ENCODE measurements at places on chromosomes 12 and 14.

GRCh38 chr12:70609739-70610491, 27.3 kb downstream of the PTPRB start:
- no peaks in the 10 kb centered on the region for H3K36me3 ChIP-seq
- peak overlapping the region; percentile 63 for H3K4me3 ChIP-seq
- peaks cover 16% of the 10 kb centered on the region for H3K4me1 ChIP-seq
- peak overlapping the region; percentile 27 for H3K27ac ChIP-seq
- no peak for DNase-seq
- no peaks in the 10 kb centered on the region for H3K27me3 ChIP-seq

DNA sequence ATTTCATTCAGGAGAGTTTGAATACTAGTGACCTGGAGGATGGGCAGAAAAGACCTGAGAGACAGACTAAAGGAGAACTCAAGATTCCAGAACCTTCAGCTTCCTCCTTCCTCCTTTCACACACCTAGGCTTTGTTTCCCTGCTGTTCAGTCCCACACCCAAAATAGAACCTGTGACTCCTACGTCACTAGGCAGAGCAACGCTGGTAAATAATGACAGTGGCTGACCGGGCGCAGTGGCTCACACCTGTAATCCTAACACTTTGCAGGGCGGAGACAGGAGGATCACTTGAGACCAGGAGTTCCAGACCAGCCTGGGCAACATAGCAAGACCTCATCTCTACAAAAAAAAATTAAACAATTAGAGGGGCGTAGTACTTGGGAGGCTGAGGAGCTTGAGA, 166.4 kb upstream of the FKBP4 start:
- no peaks in the 10 kb centered on the region for H3K36me3 ChIP-seq
- no peaks in the 10 kb centered on the region for H3K27me3 ChIP-seq
- no peak overlapping the region for H3K27ac ChIP-seq
- no peaks in the 10 kb centered on the region for H3K4me1 ChIP-seq
- DNase-seq = no peak

GRCh38 chr14:80300351-80300750, 89.0 kb upstream of the DIO2 start:
- no peak for DNase-seq
- no peak overlapping the region for H3K4me3 ChIP-seq
- H3K27me3 ChIP-seq = no peaks in the 10 kb centered on the region
- H3K4me1 ChIP-seq = no peaks in the 10 kb centered on the region

- H3K27me3 ChIP-seq = no peaks in the 10 kb centered on the region
- no peaks in the 10 kb centered on the region for H3K36me3 ChIP-seq
- no peak overlapping the region for H3K4me3 ChIP-seq
- no peak for DNase-seq
- no peak overlapping the region for H3K27ac ChIP-seq
Observed at GRCh38 chr14:36791402-36791801, 129.7 kb downstream of the PAX9 start.

- no peak overlapping the region for H3K27ac ChIP-seq
- no peaks in the 10 kb centered on the region for H3K36me3 ChIP-seq
- H3K4me1 ChIP-seq = no peaks in the 10 kb centered on the region
- DNase-seq = no peak
- no peak overlapping the region for H3K4me3 ChIP-seq
Observed at GRCh38 chr14:80919622-80920021, 21.9 kb downstream of the CEP128 start.

GRCh38 chr14:69842686-69843420, 36.4 kb upstream of the SMOC1 start:
- no peaks in the 10 kb centered on the region for H3K4me1 ChIP-seq
- H3K36me3 ChIP-seq = no peaks in the 10 kb centered on the region
- peaks cover 3% of the 10 kb centered on the region for H3K27me3 ChIP-seq

DNA sequence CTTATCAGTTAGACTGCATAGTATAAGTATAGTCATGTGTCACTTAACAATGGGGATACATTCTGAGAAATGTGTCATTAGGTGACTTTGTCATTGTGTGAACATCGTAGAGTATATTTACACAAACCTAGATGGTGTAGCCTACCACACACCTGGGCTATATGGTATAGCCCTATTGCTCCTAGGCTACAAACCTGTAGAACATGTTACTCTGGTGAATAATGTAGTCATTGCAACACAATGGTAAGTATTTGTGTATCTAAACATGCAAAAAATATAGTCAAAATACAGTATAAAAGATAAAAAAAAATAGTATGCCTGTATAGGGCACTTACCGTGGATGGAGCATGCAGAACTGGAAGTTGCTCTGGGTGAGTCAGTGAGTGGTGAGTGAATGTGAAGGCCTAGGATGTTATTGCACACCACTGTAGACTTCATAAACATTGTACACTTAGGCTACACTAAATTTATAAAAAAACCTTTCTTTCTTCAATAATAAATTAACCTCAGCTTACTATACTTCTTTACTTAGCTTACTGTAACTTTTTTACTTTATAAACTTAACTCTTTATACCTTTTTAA, 40.3 kb upstream of the ANKS1B start:
- no peak for DNase-seq
- no peaks in the 10 kb centered on the region for H3K36me3 ChIP-seq
- no peak overlapping the region for H3K27ac ChIP-seq
- H3K4me3 ChIP-seq = no peak overlapping the region
- H3K4me1 ChIP-seq = no peaks in the 10 kb centered on the region
- H3K27me3 ChIP-seq = no peaks in the 10 kb centered on the region

GRCh38 chr12:90959538-90960139, 4.7 kb upstream of the CCER1 start:
- H3K36me3 ChIP-seq = no peaks in the 10 kb centered on the region
- no peak for DNase-seq
- no peak overlapping the region for H3K4me3 ChIP-seq
- no peak overlapping the region for H3K27ac ChIP-seq
- H3K4me1 ChIP-seq = no peaks in the 10 kb centered on the region

- H3K4me1 ChIP-seq = peaks cover 18% of the 10 kb centered on the region
- no peak for DNase-seq
- peaks cover 60% of the 10 kb centered on the region for H3K27me3 ChIP-seq
Observed at GRCh38 chr12:114686773-114687500, 3.0 kb upstream of the TBX3 start.

GRCh38 chr14:42277840-42278239, 671.2 kb downstream of the LRFN5 start:
- H3K27me3 ChIP-seq = no peaks in the 10 kb centered on the region
- H3K4me3 ChIP-seq = no peak overlapping the region

DNA sequence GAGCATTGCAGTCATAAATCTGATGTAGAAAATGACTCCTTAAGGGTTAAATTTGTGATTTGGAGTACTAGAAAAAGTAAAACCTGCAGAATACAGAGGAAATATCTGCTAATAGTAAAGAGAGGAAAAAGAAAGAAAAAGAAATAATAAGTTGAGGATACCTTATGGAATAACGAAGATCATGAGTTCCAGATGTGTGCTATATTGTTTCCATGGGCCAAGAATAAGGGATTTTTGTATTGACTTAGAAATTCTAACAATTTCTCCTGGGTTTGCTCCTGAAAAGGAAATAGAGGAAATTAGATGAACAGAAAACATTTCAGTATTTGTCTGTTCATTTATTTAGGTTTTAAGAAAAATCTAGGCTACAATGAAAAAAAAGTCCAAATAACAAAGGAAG, 115.3 kb downstream of the ALG10B start:
- H3K4me3 ChIP-seq = no peak overlapping the region
- no peaks in the 10 kb centered on the region for H3K27me3 ChIP-seq
- H3K36me3 ChIP-seq = no peaks in the 10 kb centered on the region
- no peak overlapping the region for H3K27ac ChIP-seq
- H3K4me1 ChIP-seq = no peaks in the 10 kb centered on the region
- no peak for DNase-seq

DNA sequence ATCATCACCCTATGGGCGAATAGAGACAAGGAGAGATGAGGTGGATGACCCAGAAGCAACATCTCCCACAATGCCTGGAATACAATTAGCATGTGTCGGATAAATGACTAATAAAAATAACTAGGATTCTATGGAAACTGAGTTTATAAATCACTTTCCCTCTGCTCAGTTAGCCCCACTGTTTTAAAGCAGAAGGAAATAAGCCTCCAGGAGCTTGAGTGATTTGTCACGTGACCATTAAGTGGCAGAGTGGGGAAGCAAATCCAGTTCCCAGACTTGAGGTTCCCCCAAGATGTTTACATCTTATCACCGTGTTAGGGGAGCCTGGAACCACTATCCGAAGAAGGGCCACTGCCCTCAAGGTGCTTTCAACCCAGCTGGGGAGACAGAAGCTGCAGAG, 136.5 kb upstream of the CCND2 start:
- no peaks in the 10 kb centered on the region for H3K36me3 ChIP-seq
- H3K27ac ChIP-seq = no peak overlapping the region
- H3K4me1 ChIP-seq = peaks cover 3% of the 10 kb centered on the region
- H3K4me3 ChIP-seq = no peak overlapping the region

DNA sequence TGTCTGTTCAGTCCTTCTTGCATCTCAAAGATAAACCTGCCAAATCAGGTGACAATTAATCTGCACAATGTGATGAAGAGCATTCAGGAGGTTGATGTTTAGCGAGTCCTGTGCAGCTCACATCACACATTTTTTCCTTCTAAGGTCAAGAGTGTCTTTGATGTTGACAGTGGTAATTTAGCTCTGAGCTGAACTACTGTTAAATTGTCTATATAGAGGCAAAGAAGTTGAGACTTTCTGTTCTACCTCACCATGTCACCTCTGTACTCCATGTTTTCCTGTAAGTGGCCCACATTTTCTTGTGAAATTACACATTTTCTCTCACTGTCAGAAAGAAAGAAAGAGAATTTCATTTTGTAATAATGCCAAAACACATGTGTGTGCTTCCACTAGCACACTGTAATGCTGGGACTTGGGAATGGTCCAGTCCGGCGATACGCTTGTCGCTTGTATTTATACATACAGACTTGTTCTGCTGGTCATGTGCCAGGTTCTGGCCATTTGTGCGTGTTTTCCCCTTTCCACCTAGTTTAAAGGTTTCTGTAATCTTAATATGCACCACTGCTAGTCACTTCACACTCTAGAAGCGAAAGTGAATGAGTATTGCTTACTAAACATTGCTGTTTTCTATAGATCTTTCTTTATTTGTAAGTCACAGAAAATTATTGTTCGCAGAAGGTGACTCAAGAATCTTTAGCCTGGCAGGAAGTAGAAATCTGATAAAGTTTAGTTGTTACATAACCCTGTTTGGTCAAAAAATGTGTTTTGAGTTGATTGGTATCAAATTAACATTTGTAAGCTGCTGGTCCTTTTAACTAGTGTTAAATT, 328.9 kb downstream of the TMTC2 start:
- peak; percentile 29 for DNase-seq
- no peak overlapping the region for H3K27ac ChIP-seq
- no peaks in the 10 kb centered on the region for H3K36me3 ChIP-seq
- peaks cover 11% of the 10 kb centered on the region for H3K4me1 ChIP-seq
- peak overlapping the region; percentile 52 for H3K4me3 ChIP-seq
- H3K27me3 ChIP-seq = no peaks in the 10 kb centered on the region

DNA sequence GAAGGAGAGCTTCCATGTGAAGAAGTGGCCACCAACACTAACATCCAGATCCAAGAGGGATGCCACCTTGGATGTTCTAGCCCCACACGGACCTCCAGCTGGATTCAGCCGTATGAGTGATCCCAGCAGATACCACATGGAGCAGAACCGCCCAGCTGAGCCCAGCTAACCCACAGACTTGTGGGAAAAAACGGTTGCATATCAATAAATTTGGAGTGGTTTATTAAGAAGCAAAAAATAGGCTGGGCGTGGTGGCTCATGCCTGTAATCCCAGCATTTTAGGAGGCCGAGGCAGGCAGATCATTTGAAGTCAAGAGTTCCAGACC, 11.9 kb upstream of the IFT81 start:
- no peaks in the 10 kb centered on the region for H3K27me3 ChIP-seq
- DNase-seq = no peak
- H3K36me3 ChIP-seq = no peaks in the 10 kb centered on the region
- no peak overlapping the region for H3K27ac ChIP-seq
- H3K4me3 ChIP-seq = no peak overlapping the region
- H3K4me1 ChIP-seq = peaks cover 26% of the 10 kb centered on the region

DNA sequence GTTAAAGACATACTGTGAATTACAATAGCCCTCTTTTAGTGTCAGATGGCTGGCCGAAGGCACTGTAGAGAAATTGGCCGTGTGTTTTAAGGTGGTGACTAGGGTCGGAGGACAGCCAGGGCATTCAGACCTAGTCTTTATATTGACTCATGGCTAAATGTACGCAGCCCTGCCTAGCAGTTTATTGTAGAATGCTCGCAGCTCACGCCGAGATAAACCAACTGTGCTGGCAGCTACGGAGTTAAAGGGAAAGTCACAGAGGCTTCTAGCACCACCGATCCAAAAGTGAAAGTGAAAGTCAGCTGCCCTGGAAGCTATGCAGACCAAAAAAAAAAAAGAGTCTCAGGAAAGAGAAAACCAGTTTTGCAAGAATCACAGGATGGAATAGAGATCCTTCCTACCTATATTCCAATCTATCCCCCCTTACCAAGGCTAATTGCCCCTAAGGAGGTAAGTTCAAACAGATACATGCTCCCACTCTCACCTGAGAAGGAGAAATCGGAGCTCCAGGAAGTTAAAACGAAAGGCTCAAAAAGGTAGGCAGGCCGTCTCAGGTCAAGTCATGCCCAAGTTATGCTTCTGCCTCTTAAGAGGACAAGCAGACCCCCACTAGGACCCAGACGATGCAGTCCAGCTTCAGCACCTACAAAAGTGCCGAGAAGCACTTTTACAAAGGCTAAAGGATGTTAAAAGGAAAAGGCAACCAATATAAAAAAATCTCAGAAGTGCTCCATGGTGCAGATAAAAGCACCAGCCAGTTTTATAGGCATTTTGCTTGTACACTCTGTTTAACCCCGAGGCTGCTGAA, 24.8 kb downstream of the KLRK1 start:
- peak; percentile 74 for DNase-seq
- H3K4me3 ChIP-seq = peak overlapping the region; percentile 88
- H3K4me1 ChIP-seq = peaks cover 34% of the 10 kb centered on the region
- H3K36me3 ChIP-seq = no peaks in the 10 kb centered on the region

GRCh38 chr14:102779084-102779462, 1.8 kb downstream of the TRAF3 start:
- peaks cover 32% of the 10 kb centered on the region for H3K4me1 ChIP-seq
- no peaks in the 10 kb centered on the region for H3K36me3 ChIP-seq
- DNase-seq = no peak
- no peak overlapping the region for H3K27ac ChIP-seq
- peak overlapping the region; percentile 81 for H3K4me3 ChIP-seq

DNA sequence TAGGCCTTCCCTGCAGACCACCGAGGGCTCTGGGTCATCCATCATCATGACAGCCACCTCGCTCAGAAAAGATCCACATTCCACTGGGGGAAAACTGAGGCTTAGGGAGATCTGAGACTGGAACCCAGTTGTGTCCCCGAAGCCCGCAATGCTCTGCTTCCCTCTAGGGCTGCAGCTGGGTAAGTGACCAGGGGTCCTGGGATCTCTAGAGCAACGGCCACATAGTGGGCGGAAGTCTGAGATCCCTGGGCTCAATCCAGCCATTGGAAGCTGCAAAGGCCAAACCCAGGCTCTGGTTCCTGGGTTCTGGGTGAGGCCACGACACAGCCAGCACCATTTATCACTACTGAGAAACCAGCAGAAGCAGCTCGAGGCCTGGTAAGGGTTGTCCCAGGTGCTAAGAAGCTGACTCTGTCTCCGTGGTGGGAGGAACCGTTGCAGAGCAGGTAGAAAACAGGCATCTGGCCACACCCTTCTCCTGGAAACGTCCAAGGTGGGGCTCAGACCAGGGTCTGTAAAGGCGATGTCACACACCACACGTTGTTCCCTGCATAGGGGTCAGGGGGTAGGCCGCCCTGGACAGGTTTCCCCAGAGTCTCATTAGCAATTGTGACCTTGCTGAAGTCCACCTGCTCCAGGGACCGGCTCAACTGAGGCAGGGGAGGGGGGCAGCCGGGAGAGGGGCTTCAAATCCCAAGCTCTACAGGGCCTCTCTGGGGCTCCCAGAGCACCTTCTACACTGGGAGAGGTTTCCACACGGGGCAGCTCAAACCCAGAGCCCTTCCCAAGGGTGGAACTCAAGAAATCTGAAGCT, 38.6 kb downstream of the BCL11B start:
- H3K4me1 ChIP-seq = no peaks in the 10 kb centered on the region
- no peaks in the 10 kb centered on the region for H3K36me3 ChIP-seq
- DNase-seq = no peak
- no peak overlapping the region for H3K27ac ChIP-seq
- no peaks in the 10 kb centered on the region for H3K27me3 ChIP-seq
